ENCODE measurements at places on chromosomes 1 and 21. TPM values are rescaled to one million over a fixed set of nuclear protein-coding genes. Genes with fewer than 3 reads are reported as not detected.

The FCRL5 gene
- total RNA-seq: 0.23 TPM

The NUF2 gene
- total RNA-seq: 2.7 TPM

The FGR gene
- 362 TPM for total RNA-seq

The XKR8 gene
- total RNA-seq: 8.0 TPM

The LHX8 gene
- not detected for total RNA-seq

The SON gene
- total RNA-seq: 348 TPM

The RBM11 gene
- not detected for total RNA-seq

The ORC1 gene
- total RNA-seq: 1.9 TPM

The ARHGEF2 gene
- total RNA-seq: 200 TPM

The KRTAP12-2 gene
- not detected for total RNA-seq

The MNDA gene
- total RNA-seq: 3.3 TPM

The LAMTOR2 gene
- 24.6 TPM for total RNA-seq

The HCRTR1 gene
- not detected for total RNA-seq

The EXTL1 gene
- total RNA-seq: not detected

DNA sequence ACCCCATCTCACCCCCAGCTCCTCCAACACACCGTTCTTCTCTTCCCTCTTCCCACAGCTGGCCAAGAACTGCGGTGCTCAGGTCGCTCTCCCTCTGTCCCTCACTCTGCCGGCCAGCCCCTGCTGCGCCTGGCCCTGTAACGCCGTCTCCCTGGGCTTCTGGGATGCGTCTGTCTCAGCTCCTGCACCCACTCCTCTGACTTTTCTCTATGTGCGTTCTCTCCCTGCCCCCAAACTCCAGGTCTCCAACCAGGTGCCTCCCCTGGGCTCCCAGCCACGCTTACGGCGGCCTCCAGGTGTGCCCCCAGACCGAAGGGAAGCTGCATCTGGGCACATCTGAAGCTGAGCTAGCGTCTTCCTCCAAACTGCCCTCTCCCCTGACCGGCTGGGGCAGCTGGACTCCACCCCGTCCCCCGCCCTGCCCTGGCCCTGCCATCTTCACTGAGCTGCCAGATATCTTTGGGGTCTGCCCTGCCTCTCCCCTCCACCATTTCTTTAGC, 2.6 kb downstream of the KRTAP10-12 start:
- no peak for DNase-seq

DNA sequence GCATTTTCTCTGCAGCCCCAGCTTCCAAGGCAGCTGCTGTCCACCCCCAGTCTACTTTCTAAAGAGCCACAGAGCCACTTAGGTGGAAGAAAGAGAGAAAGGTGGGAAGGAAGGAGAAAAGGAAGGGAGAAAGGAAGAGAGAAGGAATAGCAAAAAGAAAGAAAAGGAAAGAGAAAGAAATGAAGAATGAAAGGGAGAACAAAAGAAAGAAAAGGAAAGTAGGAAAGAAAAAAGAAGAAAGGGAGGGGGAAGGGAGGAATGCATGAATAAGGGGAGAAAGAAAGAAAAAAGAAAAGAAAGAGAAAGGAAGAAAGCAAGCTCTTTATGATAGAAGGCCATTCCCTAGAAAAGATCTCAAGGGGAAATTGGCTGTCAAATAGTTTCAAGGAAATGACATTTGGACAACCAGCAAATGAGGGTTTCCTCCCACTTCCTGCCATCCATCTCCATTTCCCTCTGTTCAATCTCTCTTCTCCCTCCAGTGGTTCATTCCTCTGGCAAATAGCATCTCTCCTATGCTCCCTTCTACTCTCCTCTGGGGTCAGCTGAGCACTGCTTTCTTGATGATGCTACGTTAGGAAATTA, 3.4 kb upstream of the CSF1 start:
- no peak for DNase-seq

GRCh38 chr1:91701472-91701869, 184.5 kb downstream of the TGFBR3 start:
- DNase-seq: no peak

DNA sequence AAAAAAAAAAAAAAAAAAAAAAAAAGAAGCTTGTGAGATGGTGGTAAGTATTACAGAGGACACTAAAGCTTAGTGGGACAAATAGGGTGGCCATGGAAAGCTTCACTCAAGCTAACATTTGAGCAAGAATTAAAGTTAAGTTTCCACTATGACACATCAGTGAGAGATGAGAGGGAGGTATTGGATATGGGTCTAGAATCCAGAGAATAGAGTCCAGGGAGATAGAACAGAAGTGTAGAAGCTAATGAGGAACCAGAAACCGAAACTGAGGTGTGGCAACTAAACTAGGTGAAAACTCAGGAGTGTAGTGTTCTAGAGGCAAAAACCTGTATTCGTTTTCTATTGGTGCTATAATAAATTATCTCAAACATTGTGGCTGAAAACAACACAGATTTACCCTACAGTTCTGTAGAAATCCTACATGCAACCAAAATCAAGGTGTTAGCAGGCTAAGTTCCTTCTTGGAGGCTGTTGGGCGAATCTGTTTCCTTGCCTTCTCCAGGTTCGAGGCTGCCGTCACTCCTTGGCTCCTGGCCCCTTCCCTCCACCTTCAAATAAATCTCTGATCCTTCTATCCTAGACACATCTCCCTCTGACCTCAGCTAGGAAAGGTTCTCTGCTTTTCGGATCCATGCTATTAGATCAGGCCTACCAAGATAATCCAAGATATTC, 36.2 kb downstream of the PTP4A2 start:
- no peak for DNase-seq

DNA sequence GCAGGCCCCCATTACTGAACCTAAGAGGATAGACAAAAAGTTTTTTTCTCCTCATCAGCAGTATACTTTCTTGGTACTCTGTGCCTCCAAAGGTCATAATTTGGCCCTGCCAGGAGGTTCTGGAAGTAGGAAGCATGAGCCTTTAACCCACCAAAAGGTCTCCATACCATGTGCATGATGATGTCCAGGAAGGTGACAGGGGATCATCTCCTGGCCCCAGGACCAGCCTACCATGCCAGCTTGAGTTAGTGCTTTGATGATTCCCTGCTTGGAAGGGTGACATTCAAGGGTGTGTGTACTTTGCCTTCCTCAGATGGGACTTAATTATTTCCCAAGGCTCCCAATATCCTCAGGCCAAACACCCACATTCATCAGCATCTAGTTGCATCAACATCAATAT, 6.3 kb upstream of the SPRR1A start:
- DNase-seq: no peak

- no peak for DNase-seq
Measured at GRCh38 chr1:27099587-27100334, 55.2 kb downstream of the SLC9A1 start.

DNA sequence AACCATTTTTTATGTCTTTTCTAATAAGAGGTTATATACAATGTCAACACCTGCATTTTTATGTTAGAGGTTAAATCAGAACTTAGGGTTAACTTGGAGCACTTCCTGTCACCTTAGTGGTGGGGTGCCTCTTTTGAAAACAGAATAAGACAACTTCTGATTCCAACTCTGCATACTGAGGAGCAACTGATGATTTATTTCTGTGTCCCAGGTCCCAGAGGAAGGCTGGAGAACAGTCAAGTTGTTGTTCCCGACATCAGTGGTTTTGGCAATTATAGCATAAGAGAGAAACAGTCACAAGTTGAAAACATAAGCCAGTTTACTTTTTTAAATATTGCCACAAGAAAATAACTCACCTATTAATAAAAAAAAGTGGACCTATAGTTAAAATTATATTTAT, 871.0 kb upstream of the ADAMTS5 start:
- no peak for DNase-seq

- DNase-seq: no peak
Measured at GRCh38 chr1:161506336-161507223, 1.3 kb downstream of the FCGR2A start.

DNA sequence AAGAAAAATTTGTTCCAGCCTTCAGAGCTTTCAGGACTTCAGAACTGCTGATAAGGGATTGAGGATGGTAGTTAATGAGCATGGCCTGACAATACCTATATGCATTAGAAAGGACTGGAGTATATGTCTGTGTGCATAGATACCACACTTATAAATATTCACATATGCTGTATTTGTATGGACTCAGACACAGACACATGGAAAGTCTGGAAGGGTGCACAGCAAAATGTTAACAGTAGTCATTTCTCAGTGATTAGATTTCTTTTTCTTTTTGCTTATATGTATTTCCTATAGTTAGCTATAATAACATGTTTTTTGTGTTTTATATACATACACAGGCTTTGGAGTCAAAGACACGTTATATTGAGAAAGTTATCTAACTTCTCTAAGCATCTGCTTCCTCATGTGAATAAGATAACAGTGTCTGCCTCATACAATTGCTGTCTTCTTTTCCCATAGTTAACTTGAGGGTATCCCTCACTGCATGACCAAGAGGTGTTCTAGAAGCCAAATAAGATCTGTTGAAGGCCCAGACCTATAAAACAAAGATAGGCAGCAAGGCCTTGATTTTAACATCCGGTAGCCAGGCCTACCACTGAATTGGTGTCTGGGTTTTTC, 31.3 kb downstream of the INPP5B start:
- no peak for DNase-seq

- DNase-seq: no peak
Measured at GRCh38 chr1:19329611-19330010, 17.5 kb downstream of the SLC66A1 start.

GRCh38 chr1:15212954-15213291, 34.1 kb upstream of the FHAD1 start:
- DNase-seq: no peak

All from natural killer cell (primary cell).